AG08396 (cell line): ENCODE measurements at places on chromosomes 16 and 17.

GRCh38 chr17:82333279-82334171 lies at the start of gene SECTM1:
TSS of gene SECTM1 (minus strand) at chr17:82333766. CDS start at chr17:82327240, 6,526 bp downstream.
- peak; percentile 88 for DNase-seq

GRCh38 chr17:63840591-63841349 lies 1.7 kb downstream of the SMARCD2 start:
- no peak for DNase-seq

DNA sequence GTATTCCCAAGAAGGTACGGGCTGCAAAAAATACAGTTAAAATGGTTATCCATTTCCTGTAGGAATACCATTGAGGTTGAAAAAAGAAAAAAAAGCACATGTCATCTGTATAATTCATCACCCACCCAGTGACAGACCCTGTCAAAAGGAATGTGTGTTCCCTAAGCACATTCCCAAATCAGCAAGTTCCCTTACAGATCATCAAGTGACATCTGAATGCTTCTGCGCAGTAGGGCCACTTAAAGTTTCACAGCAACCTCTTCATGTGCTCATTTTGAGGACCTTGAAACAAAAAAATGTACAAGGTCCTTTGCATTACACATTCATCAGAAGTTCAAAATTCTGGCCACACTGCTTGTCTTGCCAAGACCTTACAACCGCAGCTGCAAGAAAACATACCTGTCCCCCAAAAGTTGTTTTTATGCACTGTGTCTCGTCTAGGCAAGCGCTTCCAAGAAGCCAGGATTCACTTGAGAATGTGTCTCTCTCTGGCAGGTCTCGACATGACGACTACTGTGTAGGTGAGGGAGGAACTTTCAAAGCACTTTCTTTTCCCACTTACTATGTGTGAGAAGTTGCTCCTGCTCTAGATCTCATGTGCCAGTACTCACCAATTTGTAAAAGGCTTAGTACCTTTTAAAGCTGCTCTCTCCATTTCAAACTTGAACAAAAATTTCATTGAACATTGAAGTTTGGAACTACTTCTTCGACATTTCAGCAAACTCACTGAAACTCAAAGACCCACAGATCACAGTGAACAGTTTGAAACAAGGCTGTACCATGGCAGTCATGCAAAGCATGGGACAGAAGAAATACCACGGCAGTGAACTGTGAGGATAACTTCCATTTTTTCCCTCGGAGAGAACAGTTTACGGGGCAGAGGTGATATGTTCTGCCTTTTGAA lies 4.3 kb upstream of the POLG2 start:
- DNase-seq: no peak

DNA sequence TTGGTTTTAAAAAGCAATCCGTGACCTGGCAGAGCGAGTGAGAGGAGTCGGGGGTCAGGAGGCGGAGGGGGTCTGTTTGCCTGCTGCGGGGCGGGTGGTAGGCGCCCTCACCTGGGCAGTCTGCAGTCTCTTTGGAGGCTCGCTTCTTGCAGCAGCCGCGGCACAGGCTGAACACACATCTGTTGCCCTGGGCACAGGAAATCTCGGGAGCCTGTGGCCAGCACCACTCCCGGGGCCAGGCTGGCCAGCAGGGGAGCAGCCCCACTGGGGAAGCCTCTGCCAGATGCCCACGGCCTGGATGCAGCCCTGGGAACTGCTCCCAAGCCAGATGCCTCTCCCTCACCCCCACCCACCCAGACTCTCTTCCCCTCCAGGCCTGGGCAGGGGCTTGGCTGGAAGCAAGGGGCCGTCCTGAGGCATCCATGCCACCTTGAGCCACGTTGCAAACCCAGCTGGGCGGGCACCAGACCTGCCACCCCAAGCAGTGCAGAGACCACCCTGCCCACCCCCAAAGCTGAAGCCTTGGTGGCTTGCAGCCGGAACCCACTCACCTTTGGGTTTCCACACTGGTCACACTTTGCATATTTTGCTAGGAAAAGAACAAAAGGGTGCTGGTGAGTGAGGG lies 6.6 kb downstream of the GPS1 start:
- no peak for DNase-seq

DNA sequence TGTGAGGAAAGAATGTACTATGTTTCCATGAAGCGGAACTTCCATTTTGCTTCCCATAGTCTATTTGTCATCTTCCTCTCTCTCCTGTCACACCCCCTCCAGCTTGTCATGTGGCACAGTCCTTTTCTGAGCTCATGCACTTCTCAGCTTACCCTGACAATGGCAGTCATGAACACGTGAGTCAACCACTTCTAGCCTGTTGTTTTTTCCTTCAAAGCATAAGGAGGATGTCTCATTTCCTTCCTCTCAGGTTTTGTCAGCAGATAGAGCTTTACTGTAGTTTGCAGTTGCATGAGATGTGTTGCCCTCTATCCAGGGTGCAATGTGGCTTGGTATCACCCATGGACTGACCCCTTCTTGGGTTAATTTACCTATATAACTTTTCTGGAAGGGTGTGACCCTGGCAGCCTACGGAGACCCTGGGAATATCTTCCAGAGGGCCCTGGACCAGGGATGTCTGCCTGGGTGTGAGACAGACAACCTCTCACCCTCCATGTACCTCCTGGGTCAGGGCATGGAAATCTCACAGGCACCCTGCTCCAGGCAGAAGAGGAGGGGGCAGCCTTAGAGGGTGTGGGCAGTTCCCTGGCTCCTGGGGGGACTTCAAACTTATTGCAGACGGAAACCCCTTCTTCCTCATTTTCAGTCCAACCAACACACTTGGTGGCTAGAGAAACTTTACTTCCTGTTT lies 4.0 kb upstream of the ZNF267 start:
- peak; percentile 68 for DNase-seq

GRCh38 chr16:61798741-61799140 lies 237.5 kb downstream of the CDH8 start:
- no peak for DNase-seq

GRCh38 chr17:76683011-76683755 lies 27.6 kb downstream of the MXRA7 start:
- no peak for DNase-seq

DNA sequence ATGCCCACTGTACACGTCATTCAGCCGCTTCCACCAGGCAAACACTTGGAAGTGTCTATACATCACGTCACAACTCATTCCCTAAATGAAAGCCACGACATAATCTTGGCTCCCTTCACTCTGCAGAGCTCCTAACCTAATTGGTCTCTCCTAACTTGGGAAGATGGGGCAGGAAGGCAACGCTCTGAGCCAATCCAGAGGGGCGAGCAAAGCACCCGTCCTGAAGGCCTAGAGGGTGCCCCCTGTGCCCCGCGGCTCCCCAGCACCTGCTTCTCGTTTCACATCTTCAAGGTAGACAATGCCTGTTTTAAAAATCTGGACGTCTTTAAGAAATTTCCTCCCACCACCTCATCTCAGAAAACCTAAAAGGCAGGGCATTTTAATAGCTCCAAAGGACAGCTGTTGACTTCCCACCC lies 1.0 kb downstream of the CSNK2A2 start:
- DNase-seq: peak; percentile 57

GRCh38 chr16:84986879-84987278 lies 24.5 kb downstream of the ZDHHC7 start:
- no peak for DNase-seq
